ENCODE measurements at places on chromosomes 13 and 19. TPM values are rescaled to one million over a fixed set of nuclear protein-coding genes. Genes with fewer than 3 reads are reported as not detected.

DNA sequence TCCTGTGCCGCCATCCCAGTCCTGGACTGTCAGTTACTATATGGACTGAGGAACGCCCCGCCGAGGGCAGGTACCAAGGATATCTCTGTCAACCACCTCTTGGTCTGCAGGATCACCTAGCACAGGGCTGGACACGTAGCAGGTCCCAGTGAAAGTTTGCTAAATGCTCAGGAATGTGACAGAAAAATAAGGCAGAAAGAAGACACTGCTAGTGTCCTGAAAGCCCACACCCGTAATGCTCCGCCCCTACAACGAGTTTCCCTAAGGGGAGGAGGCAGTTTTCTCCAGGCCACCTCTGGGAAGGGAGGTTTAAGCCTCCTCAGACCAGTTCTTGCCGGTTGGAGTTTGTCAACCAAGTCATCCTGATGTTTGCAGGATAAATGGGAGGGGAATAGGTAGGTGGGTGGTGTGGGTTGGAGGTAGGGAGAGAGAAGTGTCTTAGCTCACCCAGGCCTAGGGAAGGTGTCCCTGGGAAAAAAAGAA, 1.7 kb upstream of the SERTAD3 start:
- DNase-seq = no peak

- DNase-seq = no peak
Observed at GRCh38 chr13:32081591-32081990, 50.0 kb downstream of the FRY start.

- DNase-seq = no peak
Observed at GRCh38 chr13:90395348-90395747, 952.1 kb upstream of the MIR17HG start.

DNA sequence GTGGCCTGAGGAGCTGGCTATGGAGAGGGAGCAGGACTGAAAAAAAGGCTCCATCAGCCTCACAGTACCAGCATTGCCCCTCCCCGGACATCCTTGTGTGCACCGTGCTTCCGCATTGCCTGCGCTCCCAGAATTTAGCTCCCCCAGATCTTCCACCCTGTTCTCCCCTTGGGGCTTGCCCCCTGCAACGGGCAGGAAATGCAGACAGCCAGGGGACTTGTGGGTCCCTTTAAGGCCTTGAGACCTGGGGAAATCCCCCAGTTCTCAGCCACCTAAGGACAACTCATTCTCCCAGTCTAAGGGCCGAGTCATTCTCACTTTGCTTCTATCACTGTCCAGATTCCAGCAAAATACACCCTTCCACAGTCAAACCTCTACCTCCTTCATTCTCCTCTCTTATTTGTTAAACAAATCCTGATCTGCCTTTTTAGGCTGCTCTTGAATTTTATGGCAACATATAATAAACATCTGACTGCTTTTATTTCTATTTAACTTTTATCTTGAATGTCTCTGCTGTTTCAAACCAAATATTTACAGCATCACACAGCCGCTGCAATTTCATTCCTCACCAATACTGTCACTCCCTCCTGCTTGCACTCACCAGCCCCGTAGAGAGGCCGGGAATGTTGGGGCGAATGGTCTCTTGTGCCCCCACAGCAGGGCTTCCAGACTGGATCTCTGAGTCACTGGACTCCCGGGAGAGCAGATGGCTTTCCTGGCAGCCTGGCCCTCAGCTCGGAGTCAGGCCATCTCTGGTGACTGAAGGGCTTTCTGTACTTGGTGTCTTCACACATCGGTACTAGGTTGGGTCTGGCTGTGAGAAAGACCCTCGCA, 221.9 kb downstream of the TSHZ3 start:
- DNase-seq = no peak

DNA sequence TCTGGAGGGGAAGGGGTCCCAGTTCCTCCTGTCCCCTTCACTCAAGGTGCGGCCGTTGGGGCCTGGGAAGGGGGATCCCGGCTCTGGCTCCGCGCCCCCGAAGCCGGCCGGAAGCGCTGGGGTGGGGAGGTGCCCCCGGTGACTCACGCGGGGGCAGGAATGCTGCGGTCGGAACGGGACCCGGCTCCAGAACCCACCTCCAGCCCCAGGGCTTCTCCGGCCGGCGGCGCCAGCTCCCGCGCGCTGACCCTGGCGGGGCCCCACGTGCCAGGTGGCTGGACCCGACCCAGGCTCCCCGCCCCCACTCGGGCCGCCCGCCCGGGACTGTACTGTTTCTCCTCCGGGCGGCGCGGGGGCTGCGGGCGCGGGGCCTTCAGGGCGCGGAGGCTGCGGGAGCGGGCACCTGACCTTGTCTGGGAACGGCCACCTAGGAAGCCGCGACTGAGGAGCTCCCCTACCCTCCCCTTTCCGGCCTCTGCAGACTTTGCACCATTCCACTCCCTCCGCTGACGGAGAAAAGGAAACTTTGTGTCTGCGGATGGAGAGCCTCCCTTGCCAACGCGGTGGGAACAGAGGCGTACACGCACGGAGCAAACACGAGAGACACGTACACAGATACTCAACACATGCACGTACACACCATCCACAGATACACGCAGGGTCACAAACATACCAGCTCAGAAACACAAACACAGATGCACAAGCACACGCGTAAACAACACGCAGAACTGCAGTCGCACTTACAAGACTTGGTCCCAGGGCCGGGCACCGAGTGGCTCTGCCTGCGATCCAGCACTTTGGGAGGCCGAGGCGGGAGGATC, 7.2 kb downstream of the AXL start:
- no peak for DNase-seq

DNA sequence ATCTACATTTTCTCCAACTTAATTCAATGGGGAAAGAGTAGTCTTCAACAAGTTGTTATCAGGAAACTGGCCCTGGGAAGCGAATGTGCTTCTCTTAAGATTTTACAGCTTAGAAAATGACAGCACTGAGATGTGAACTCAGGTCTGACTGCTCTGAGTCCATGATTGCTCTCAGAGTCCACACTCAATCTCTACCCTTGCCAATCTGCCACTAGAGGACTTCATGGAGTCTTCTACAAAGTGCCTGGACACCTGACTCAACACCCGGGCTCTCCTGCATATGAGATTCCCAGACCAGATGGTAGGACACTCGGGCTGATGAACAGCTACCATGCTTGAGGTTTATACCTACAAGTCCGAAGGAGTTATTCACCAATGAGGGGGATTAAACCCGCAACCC, 74.8 kb downstream of the ABCC4 start:
- no peak for DNase-seq

- DNase-seq = no peak
Observed at GRCh38 chr19:5804516-5805461, at the start of gene NRTN. Gene NRTN (plus strand): TSS chr19:5805067. CDS start chr19:5824166, 19,099 bp downstream.

- DNase-seq = no peak
Observed at GRCh38 chr19:15291548-15292021, 40.8 kb downstream of the BRD4 start.

GRCh38 chr13:35531526-35531925, 55.0 kb upstream of the MAB21L1 start:
- DNase-seq = no peak

DNA sequence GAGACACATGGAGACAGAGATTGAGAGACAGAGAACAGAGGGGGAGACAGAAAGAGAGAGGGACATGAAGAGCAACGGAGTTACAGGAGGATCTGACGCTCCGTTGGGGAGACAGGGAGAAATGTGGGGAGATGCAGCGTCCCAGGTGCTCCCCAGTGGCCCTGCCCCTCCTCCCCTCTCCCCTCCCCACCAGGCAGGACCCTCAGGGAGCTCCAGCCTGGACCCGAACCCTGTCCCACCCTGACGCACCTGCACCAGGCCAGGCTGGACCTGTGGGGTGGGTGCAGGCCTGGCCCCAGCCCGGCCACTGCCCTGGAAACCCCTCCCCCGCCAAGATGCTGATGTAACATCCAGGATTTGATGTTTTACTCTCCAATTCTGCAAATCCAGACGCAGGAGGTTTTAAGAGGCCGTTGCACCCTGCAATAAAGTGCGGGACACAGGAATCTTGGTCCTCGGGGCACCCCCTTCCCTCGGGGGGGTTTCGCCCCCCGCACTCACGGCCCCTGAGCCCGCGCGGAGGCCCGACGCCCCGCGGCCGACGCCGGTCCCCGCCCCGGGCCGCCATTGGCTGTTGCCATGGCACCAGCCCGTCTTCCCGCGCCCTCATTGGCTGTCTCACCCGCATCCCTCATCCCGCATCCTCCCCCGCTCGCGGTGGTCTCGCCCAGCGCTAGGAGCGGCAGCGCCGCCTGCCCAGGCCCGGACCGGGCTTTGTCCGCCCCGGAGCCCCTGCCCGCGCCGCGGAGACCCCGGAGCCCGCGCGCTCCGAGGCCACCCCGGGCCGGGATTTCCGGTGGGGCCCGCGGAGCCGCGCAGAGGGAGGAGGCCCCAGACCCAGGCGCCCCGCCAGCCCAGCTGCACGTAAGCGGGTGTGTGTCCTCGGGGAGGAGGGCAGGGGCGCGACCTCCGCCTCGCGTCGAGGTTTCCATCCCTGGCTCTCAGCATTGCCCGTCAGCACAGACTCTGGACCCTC, at the start of gene APC2:
Gene APC2, plus strand, starts transcription at position 655 of the 976 bp plus-strand sequence. CDS start 2,881 bp downstream, outside the sequence.
- no peak for DNase-seq

DNA sequence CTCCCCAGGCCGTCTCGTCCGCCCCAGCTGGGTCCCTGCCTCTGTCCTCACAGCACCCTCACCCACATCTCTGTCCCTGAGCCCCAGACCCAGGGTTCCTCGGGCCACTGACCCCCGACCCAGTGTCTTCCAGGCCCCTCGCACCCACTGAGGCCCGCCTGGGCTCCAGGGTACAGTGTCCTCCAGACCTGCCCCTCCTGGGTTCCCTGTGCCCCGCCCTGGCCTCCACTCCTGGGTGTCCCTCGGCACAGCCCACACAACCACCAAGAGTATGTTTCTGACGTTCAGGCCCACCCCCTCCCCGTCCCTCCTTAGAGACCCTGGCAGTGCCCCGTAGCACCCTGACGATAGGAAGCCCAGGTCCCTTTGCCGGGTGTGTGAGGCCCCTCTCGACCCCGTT, 22.6 kb upstream of the NCCRP1 start:
- no peak for DNase-seq

DNA sequence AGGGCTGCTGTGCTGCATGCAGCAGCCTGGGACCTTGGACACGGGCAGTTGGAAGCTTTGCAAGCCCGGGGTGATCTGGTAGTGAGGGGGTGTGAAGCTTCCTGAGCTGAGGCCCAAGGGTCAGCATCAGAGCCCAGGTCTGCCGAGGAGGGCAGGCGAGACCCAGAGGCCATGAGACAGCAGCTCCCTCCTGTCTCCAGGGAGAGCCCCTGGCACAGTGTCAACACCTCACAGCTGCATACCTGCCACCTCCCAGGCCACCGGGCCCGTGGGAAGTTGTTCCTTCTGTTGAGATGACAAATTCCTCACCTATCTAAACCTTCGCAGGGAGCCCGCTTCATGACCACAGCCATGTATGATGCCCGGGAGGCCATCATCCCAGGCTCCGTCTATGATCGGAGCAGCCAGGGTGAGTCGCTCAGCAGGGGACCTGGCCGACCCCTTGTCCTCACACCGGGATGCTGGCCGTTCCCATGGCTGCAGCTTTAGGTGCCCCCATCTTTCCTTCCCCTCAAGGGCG, 32.1 kb downstream of the CERS1 start:
- DNase-seq = no peak

DNA sequence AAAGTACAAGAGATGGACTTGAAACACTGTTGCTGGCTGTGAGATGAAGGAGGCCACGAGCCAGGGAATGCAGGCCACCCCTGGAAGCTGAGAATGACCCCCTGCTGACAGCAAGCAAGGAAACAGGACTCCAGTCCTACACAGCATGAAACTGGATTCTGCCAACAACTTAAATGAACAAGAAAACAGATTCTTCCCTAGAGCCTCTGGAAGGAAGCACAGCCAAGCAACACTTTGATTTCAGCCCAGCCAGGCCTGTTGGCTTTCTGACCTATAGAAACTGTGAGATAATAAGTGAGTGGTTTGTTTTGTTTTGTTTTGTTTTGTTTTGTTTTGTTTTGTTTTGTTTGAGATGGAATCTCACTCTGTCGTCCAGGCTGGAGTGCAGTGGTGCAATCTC, 105.3 kb upstream of the CACNA1A start:
- DNase-seq = no peak

- DNase-seq = no peak
Observed at GRCh38 chr19:37362733-37363132, 8.2 kb upstream of the ZNF527 start.

- no peak for DNase-seq
Observed at GRCh38 chr13:20239748-20240147, 7.6 kb upstream of the GJB6 start.

DNA sequence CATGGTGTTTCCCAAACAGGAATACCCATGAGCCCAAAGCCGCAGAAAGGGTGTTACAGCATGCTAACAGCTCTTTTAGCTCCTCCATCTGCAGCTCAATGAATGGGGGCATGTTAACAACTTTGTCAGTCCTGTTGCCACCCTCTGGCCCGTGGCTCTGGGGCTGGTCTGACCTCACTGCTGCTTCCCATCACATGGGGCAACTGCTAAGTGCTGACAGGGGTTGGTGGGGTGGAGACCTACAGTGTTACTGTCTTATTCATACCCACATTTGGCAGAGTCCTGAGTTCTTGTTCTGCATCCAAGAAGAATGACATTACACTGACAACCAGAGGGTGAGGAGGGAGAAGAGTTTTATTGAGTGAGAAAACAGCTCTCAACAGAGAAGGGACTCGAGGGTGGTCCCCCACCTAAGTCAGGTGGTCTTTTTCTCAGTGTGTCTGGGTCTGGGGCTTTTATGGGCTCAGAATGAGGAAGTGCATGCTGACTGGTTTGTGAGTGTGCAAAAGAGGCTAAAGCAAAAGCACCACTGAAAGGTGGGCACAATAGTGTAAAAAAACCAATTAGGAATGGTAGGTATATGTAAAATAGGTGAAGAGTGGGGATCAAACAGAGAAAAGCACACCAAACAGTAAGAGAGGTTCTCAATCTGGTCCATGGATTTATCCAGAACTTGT, 1952.0 kb upstream of the PCDH20 start:
- no peak for DNase-seq

- DNase-seq = no peak
Observed at GRCh38 chr19:38944981-38945506, 14.3 kb downstream of the MRPS12 start.

- DNase-seq = no peak
Observed at GRCh38 chr13:49627831-49628652, at the start of gene ARL11. Gene ARL11 (plus strand): TSS chr13:49628507. CDS start chr13:49630448, 1,941 bp downstream.

DNA sequence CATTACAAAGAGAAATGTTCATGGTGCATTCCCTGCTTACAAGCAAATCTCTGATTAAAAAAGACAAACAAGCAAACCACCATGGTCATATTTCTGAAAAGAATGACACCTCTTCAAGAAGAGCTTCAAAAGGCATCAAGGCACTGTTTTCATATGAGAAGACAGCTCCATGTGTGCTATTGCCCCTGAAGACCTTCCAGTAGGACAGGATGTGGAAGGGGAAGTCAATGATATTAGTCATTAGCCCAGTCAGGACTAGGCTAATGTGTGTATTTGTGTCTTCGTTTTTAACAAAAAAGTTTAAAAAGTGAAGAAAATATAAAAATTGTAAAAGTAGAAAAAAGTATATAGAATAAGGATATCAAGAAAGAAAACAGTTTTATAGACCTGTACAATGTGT, 534.7 kb upstream of the ARGLU1 start:
- DNase-seq = no peak

- DNase-seq = no peak
Observed at GRCh38 chr19:13092606-13093235, 9.9 kb downstream of the LYL1 start.

IL17D gene
- 3.7 TPM for total RNA-seq

SLC1A6 gene
- not detected for total RNA-seq

CAPN12 gene
- total RNA-seq = 9.6 TPM

ZSCAN4 gene
- not detected for total RNA-seq

RUBCNL gene
- 1.7 TPM for total RNA-seq

C13orf46 gene
- total RNA-seq = not detected
